Activated T-helper 1 cell treated with Interleukin-2 at 50 U/mL for 16 hours (primary cell): ENCODE measurements at places on chromosomes 5 and 9.

GRCh38 chr9:91736898-91737601, 213.0 kb downstream of the ROR2 start:
- no peak for DNase-seq

DNA sequence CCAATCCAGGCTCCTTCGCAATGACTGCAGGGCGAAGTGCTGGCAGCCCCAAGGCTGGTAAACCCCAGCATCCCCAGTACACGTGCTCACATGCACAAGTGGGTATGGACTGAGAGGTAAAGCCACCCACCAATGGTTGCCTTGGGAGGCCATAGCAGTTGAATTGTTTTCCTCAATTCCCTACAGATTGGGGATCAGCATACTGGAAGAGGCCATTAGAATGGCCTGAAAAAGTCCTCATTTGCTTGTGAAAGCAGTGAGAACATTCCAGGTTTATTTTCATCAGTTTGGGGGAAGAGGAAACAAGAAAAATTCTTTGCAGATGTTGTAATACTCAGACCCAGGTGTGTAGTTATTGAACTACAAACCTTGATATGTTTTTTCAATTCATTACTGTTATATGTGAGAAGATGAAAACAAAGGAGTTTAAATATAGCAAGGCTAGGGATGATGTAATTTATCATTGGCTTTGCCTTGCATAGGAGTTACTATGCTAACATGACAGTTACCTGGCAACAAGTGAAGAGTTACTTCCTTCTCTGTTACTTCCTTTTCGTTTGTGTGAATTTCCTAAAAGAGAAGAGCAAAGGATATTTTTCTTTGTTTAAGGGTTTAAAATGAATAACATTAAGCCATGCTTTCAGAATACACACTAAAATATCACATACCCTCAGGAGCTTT, 36.4 kb downstream of the MTMR12 start:
- DNase-seq: no peak

- no peak for DNase-seq
These were observed 34.8 kb downstream of the HTR4 start for GRCh38 chr5:148619484-148619883.

- no peak for DNase-seq
These were observed 106.5 kb downstream of the FANCC start for GRCh38 chr9:95211028-95211427.

GRCh38 chr9:68802525-68803015, 97.5 kb downstream of the PIP5K1B start:
- no peak for DNase-seq

- DNase-seq: no peak
These were observed 87.7 kb upstream of the PTPN3 start for GRCh38 chr9:109585796-109586195.

DNA sequence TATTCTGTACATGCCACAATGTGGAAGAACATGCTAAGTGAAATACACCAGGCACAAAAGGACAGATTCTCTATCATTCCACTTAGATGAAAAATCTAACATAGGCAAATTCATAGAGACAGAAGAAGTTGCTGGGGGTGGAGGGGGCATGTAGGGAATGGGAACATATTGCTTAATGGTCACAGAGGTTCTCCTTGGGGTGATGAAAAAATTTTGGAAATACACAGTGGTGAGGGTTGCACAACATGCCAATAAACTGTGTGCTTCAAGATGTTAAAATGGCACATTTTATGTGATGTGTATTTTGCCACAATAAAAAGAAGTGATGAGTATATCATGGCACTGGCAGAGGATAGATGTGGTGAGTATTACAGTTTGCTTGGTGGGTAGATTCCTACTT, 111.9 kb downstream of the SUSD1 start:
- no peak for DNase-seq

DNA sequence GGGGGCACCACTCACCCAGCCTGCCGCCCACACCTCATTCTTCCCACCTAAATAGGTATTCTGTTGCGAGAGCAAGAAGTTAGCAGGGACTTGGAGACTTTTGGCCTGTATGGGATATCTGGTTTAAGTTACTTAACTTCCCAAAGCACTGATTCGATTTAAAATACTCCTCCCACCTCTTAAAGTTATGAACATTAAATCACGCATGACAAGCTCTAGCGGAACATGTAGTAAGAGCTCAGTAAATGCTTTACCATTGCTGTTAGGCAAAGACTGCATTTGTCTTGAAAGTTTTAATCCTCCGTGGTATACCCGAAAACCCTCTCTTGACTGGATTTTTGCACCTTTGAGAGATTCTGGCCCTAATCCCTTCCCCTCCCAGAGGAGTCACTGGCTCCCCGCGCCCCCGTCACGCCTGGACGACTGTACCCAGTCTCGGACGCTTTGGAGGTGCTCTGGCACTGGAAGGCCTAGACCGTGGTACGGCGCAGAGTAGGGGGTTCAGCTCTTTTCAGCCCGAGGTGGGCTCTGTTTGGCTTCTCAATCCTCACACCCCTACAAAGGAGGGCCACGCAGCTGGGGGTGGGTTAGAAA, 4.4 kb downstream of the GDNF start:
- no peak for DNase-seq

GRCh38 chr5:104793031-104793754, 1230.6 kb upstream of the NUDT12 start:
- no peak for DNase-seq

DNA sequence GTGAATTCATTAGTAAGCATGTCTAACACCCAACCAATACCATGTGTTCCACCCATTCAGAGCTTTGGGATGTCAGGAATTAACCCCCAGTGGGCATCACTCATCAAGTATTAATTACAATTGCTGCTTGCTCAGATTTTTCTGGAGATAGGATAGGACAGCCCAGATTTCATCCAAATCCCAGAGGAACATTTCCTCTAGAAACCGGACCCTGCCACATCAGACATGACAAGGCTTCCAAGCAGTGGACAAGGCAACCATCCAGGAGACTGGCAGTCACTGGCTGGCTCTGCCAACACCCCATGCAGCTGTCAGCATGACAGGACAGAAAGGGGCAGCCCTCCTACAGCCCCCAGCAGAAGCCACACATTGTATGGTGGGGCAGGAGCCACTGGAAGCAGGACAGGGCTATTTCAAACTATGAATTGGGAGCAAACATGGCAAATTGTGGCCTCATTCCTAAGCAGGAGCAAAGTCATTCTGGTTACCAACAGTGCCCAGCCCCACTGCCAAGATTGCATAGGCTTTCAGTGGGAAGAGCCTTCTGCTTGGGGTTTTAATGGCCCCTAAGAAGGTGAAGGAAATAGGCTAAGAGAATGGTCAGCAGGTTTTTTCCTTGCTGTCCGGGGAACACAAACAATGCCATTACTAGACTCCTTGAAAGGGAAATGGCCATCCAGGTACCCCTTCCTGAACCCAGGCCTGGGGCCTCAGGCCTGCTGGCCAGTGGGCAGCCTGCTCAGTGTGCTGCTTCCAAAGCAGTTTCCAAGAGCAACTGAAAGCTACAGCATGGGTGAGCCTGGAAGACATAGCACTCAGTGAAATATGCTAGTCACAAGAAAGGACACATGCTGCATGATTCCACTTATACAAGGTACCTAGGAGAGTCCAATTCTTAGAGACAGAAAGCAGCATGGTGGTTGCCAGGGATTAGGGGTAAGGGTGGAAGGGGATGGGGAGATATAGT, 294.7 kb upstream of the SLC30A5 start:
- no peak for DNase-seq

DNA sequence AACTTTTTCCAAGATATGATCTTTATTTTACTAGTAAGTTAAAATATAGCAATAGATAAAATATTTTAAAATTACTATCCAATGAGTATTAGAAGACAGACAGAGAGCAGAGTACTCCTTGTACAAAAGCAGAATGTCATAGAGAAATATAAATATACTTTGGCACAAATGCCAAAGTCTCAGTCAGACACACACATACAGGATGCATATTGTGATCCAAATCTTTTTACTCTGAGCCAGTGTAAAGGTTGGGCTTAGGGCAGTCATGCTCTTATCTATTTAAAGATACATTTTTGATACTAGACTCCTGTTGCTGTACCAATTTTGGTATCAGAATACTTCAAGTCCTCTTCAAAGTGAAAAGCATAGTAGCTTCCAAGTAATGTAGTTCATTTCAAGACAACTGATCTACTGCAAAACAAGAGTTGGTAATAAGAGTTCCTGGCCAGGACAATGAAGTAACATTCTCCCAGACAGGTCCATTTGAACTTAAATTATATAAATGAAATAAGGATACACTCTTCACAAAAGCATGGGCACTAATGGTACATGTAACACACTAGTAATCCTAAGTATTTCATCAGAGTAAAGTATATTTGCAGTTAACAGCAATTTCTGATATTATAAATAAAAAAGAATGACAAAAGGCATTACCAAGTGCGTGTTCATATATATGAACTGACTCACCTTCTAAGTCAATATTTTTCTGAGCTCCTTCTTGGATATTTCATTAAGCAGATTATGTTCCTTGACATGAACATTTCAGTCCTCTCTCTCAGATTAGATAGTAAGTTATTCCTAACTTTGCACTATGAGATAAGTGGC, 10.5 kb downstream of the PFDN1 start:
- no peak for DNase-seq

DNA sequence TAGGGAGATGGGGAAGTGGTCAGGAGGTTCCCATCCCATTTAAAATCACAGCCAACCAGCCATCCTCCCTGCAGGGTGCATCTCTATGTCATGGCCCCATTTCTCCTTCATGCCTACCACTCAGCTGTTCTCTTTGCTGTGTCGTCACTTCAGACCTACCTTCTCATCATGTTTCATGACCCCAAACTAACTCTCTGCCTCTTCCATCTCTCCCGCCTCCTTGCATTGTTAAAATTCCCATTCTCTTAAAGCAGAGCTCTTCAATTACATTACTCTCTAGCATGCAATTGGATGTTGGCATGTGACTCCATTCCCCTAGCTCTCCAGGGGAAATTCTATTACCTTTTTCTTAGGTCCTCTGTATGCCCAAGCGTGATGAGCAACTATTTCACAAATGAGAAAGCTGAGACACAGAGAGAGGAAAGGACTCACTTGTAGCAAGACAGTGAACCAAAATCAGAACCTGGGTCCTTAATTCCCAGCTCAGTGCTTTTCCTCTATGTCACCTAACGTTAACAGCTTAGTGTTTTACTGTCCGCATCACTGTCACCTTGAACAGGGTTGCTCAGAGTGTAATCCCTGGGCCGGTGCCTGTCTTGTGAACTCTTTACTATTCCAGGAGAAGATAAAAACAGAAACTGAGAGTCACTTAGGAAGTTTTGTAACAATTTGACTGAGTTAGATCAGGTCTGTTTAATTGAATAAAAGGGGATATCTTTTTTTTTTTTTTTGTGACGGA, 28.1 kb downstream of the PDE6A start:
- no peak for DNase-seq

- no peak for DNase-seq
These were observed at the start of gene MROH2B for GRCh38 chr5:41071242-41071641. TSS of gene MROH2B (minus strand) at chr5:41071342. CDS start at chr5:41070852, 490 bp downstream.

DNA sequence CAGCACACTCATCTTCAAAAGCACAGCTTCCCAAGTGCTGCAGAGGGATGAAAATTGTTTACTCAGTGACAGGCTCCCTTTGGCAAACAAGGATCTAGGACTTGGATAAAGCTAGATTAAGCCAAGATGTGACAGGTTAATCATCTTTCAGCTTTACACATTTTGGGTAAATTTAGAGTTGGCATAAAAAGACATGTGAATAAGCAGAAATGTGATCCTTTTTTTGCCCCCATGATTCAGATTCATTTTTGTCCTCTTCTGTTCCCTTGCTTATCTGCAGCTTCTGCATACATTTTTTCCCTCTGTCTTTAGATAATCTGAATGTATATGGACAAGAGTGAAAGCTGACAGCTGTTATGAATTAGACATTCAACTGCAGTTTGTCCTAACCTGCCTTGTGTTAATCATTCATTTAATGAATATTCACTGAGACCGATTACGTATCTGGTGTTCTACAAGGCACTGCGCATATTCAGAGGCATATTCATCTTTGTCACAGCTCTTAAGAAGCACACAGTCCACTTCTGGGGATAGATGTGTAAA, 19.6 kb downstream of the ADAMTSL1 start:
- DNase-seq: no peak

GRCh38 chr9:123742009-123742767, 187.7 kb downstream of the DENND1A start:
- no peak for DNase-seq

DNA sequence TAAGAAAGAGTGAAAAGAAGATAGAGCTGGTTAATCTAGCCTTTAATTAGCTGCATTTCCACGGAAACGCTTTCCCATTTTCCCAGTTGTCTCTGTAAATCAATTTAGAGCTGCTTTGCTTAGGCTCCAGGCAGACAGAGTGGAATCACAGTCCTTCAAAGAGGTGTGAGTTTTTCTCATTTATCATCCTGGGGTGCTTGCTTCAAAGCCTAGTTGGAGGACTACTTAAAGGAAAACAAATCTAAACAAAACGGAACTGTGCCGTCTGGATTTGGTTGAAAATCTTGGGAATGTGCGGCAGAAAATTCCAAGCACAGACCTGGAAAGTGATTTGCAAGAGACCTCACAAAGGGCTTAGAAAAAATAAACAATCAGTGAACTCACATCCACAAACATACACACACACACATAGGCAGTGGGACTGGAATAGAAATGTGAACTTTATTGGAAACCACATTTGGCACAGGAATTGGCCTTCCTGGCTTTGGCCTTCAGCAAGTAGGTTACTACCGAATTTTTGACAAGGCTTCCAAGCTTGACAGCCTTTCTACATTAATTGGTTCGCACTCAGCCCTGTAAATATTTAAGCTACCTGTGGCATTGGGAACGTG, 235.2 kb upstream of the SLC24A2 start:
- DNase-seq: no peak

GRCh38 chr5:112390327-112390726, 28.8 kb downstream of the EPB41L4A start:
- no peak for DNase-seq

DNA sequence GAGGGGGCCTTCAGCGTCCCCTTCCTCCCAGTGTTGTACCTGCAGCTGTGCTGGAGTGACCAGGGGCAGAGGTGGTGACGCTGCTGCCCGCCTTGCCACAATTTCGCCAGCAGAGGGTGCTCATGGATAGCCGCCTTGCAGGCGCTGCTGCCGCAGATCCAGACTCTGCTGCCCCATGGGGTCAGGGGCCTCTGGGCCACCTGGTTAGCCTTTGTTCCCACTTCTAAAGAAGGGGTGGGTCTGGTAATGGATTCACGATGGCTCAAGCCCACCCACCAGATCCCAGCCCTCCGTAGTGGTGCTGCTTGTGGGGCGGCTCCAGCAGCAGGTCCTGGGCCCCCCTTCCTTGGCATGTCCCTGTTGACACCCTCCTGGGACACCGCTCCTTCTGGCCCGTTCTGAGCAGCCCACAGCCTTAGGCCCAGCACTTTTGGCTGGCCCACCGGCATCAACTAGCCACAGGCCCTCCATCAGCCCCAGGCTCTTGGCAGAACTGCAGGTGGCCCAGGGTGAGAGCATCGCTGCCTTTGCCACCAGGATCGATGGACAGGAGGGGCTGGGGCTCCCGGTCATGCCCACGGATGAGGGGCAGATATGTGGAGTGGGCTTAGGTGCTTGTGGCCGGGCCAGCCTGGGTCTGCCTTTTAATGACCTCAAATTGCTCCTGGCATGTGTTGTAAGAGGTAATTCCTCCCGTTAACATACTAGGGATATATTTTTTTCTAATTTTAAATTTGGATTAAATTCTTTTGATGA, 57.2 kb downstream of the COL5A1 start:
- DNase-seq: no peak

- DNase-seq: no peak
These were observed 281.1 kb downstream of the FER start for GRCh38 chr5:109028608-109029299.

GRCh38 chr9:124774129-124774978, 2.6 kb upstream of the OLFML2A start:
- peak; percentile 65 for DNase-seq

- no peak for DNase-seq
These were observed 20.0 kb downstream of the MARCHF3 start for GRCh38 chr5:127010362-127010761.
